ENCODE measurements at places on chromosomes 13 and 19. TPM values are rescaled to one million over a fixed set of nuclear protein-coding genes. Genes with fewer than 3 reads are reported as not detected.

The NCR1 gene
- not detected for total RNA-seq

The GPR12 gene
- total RNA-seq: 1.2 TPM

The EDDM13 gene
- total RNA-seq: not detected

The ATF5 gene
- total RNA-seq: 5.9 TPM

The FUT1 gene
- total RNA-seq: 6.2 TPM

DNA sequence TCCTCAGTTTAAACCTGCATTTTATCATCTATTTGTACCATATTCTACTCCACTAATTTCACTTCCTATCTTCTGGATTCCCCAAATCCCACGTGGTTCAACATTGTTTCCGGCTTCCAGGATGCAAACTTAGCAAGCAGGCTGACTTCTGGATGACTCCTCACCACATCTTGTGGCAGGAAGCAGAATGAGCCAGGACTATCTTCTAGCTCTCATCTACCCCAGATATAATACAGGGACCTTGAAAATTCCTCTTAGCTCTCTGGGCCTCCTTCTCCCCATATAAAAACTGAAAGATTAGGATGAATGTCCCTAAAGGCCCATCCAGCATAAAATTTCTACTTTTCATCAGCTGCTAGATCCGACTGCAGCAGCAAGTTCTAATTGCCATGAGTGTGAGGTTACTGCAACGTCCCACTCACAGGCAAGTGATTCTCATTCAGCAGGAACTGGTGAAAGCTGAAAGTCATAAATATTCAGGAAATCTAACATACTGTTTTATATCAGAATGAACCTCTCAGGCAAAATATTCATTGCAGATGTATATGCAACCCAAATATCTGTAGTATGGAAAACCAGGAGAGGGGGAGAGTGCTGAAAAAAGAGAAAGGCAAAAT is 93.4 kb downstream of the KCTD12 start:
- no peaks in the 10 kb centered on the region for H3K4me1 ChIP-seq
- H3K27me3 ChIP-seq: no peaks in the 10 kb centered on the region
- H3K4me3 ChIP-seq: no peak overlapping the region
- DNase-seq: no peak
- H3K27ac ChIP-seq: peak overlapping the region; percentile 33
- H3K36me3 ChIP-seq: no peaks in the 10 kb centered on the region

DNA sequence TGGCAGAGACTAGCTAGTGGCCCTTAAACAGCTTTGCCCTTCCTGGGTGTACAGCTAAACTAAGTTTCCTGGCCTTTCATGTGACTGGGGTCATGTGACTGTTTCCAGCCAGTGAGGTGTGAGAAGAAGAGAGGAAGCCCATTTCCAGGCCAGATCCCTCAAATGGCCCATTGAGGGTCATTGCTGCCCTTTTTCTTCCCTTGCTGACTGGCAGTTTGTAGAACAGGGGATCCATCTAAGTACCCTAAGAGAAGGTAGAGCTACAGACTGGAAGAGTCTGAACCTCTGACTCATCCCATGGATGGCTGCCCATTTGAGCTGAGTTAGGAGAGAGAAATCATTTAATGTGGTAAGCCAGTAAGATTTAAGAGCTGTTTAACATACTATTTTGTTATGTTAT is 2.8 kb downstream of the SWSAP1 start:
- peak overlapping the region; percentile 35 for H3K27ac ChIP-seq
- peaks cover 3% of the 10 kb centered on the region for H3K27me3 ChIP-seq
- H3K4me1 ChIP-seq: peaks cover 6% of the 10 kb centered on the region

GRCh38 chr19:55546822-55547614 is 1.7 kb upstream of the SBK3 start:
- H3K4me3 ChIP-seq: no peak overlapping the region
- no peaks in the 10 kb centered on the region for H3K4me1 ChIP-seq
- DNase-seq: peak; percentile 69
- H3K27ac ChIP-seq: peak overlapping the region; percentile 91
- no peaks in the 10 kb centered on the region for H3K36me3 ChIP-seq
- no peaks in the 10 kb centered on the region for H3K27me3 ChIP-seq

- DNase-seq: no peak
- no peak overlapping the region for H3K4me3 ChIP-seq
- no peaks in the 10 kb centered on the region for H3K27me3 ChIP-seq
Measured at GRCh38 chr19:36423925-36424324, 5.5 kb upstream of the ZFP82 start.

DNA sequence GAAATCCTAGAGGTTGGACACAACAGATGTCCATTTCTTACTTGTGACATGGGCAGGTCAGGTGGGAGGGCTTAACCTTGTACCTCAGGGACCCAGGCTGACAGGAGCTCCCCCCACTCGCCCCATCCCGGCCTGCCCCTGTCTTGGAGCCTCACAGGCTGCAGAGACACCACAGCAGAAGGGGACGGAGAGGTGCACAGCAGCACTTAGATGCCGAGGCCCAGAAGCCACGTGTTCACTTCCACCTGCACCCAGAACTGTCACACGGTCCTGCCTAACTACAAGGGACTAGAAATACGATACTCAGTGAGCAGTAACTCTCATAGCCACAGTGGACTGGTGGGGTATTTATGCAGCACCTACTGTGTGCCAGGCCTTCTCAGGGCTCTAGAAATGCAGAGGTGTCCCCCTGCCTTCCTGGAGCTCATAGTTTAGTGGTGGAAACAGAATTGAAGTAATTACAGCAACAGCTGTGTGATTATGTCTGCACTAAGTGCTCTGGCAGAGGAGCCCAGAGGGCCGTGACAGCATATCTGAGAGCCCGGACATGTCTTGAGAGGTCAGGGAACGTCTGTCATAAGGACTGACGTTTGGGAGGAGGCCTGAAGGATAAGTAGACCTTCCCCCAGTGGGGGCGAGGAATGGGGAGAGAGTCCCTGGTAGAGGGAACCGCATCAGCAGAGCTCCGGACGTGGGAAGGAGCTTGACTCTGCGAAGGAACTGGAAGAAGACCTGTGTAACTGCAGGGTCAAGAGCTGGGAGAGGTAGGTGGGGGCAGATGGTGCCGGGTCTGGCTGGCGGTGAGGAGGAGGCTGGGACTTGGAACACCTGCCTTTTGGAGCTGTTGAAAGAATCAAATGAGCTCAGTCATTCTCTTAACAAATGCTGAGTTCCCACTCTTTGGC is 130.0 kb downstream of the SIPA1L3 start:
- no peak overlapping the region for H3K4me3 ChIP-seq
- H3K27me3 ChIP-seq: no peaks in the 10 kb centered on the region
- DNase-seq: no peak
- no peaks in the 10 kb centered on the region for H3K4me1 ChIP-seq

DNA sequence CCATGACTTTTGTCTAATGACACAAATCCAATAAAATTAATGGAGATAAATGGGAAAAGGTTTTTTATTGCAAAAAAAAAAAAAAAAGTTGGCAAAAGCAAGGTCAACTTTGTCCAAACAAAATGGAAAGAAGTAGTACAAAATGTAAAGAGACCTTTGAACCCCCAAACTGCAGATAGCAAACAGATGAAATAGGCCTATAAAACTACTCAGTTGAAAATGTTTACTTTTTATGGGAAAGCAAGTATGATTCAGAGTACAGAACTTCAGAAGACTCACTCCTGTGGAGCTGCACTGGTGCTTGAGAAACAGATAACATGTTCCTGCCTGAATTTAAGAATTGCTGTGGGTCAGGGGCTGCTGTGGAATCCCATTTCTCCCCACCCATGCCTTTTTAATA is 9.8 kb upstream of the ZNF177 start:
- H3K4me1 ChIP-seq: no peaks in the 10 kb centered on the region
- H3K4me3 ChIP-seq: no peak overlapping the region
- H3K27me3 ChIP-seq: no peaks in the 10 kb centered on the region
- no peak for DNase-seq

DNA sequence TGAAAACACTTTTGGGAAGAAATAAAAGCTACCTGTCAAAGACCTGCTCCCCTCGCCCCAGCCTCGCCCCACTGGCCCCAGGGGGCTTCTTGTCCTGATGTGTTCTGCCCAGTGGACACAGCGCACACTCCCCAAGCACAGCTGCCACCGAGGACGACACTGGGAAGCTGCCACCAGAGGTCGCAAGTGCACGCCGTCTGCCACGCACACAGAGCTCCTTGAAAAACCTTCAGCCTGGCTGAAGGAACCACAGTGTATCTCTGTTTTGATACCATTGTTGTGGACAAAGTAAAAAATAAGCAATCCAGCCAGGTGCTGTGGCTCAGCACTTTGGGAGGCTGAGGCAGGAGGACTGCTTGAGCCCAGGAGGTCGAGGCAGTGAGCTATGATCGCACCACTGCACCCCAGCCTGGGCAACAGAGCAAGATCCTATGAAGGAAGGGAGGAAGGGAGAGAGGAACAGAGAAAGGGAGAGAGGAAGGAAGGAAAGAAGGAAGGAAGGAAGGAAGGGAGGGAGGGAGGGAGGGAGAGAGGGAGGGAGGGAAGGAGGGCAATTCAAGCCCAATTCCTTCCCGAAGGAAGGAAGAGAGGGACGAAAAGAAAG is 57.3 kb downstream of the CEBPG start:
- no peaks in the 10 kb centered on the region for H3K36me3 ChIP-seq
- H3K4me1 ChIP-seq: no peaks in the 10 kb centered on the region
- peak; percentile 34 for DNase-seq
- no peak overlapping the region for H3K27ac ChIP-seq
- H3K27me3 ChIP-seq: no peaks in the 10 kb centered on the region

- no peaks in the 10 kb centered on the region for H3K36me3 ChIP-seq
- DNase-seq: no peak
- no peaks in the 10 kb centered on the region for H3K4me1 ChIP-seq
- H3K4me3 ChIP-seq: no peak overlapping the region
Measured at GRCh38 chr13:91891141-91891540, 492.7 kb downstream of the GPC5 start.

- H3K27ac ChIP-seq: no peak overlapping the region
- H3K36me3 ChIP-seq: no peaks in the 10 kb centered on the region
- H3K27me3 ChIP-seq: no peaks in the 10 kb centered on the region
- no peak for DNase-seq
- H3K4me3 ChIP-seq: no peak overlapping the region
- H3K4me1 ChIP-seq: no peaks in the 10 kb centered on the region
Measured at GRCh38 chr13:27599845-27600553, 20.3 kb downstream of the LNX2 start.

GRCh38 chr13:46463719-46464118 is 76.7 kb upstream of the RUBCNL start:
- H3K36me3 ChIP-seq: no peaks in the 10 kb centered on the region
- H3K27ac ChIP-seq: no peak overlapping the region
- no peaks in the 10 kb centered on the region for H3K4me1 ChIP-seq
- no peak overlapping the region for H3K4me3 ChIP-seq
- no peak for DNase-seq

- H3K27me3 ChIP-seq: no peaks in the 10 kb centered on the region
- no peak overlapping the region for H3K27ac ChIP-seq
- DNase-seq: no peak
- no peaks in the 10 kb centered on the region for H3K4me1 ChIP-seq
- no peaks in the 10 kb centered on the region for H3K36me3 ChIP-seq
Measured at GRCh38 chr13:22960827-22961226, 220.0 kb upstream of the SGCG start.

DNA sequence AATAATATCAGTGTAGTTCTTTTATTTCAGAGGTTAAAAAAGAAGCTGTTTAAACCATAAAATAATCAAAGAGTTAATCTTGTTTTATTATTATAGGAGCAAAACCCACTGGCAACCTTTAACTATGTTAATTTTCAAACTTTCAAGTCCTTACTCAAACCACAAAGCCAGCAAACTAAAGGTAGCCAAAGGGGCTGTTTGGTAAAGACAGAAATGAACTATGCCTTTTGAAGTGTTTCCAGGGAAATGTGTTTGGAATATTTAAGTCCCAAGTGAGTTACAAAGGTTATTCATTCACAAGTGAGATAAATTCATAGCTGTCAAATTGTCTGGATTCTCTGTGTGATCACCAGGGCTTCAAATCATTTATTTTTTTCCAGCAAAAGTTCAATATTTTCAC is 264.7 kb downstream of the MZT1 start:
- H3K27ac ChIP-seq: no peak overlapping the region
- H3K4me1 ChIP-seq: no peaks in the 10 kb centered on the region
- no peak for DNase-seq
- H3K27me3 ChIP-seq: no peaks in the 10 kb centered on the region
- H3K36me3 ChIP-seq: no peaks in the 10 kb centered on the region

GRCh38 chr19:29248332-29248844 is 35.4 kb upstream of the UQCRFS1 start:
- H3K4me1 ChIP-seq: no peaks in the 10 kb centered on the region
- H3K4me3 ChIP-seq: no peak overlapping the region
- DNase-seq: no peak
- H3K27me3 ChIP-seq: no peaks in the 10 kb centered on the region

DNA sequence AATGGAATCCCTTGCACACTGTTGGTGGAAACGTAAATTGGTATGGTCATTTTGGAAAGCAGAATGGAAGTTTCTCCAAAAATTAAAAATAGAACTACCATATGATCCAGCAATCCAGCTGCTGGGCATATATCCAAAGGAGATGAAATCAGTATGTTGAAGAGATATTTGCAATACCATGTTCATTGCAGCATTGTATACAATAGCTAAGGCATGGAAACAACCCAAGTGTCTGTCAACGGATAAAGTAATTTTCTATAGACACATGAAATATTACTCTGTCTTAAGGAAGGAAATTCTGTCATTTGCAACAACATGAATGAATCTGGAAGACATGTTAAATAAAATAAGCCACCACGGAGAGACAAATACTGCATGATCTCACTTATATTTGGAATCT is 124.7 kb downstream of the GPC5 start:
- H3K4me1 ChIP-seq: no peaks in the 10 kb centered on the region
- H3K27ac ChIP-seq: no peak overlapping the region
- no peak for DNase-seq
- no peak overlapping the region for H3K4me3 ChIP-seq
- H3K36me3 ChIP-seq: no peaks in the 10 kb centered on the region
- no peaks in the 10 kb centered on the region for H3K27me3 ChIP-seq

DNA sequence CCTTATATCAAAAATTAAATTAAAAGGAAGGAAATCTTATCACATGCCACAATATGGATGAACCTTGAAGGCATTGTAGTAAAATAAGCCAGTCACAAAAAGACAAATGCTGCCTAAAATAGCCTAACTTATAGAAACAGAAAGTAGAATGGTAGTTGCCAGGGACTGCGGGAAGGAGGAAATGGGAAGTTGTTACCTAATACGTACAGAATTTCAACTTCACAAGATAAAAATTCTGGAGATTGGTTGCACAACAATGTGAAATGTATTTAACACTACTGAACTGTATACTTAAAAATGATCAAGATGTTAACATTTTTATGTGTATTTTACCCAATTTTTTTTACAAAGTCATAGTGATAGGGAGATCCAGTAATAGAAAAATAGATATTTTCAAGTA is 10.2 kb upstream of the N4BP2L2 start:
- no peaks in the 10 kb centered on the region for H3K4me1 ChIP-seq
- no peaks in the 10 kb centered on the region for H3K36me3 ChIP-seq
- DNase-seq: no peak
- no peak overlapping the region for H3K27ac ChIP-seq
- no peaks in the 10 kb centered on the region for H3K27me3 ChIP-seq

GRCh38 chr13:107531816-107532215 is 683.5 kb downstream of the LIG4 start:
- no peak overlapping the region for H3K27ac ChIP-seq
- H3K4me3 ChIP-seq: no peak overlapping the region
- DNase-seq: no peak

- no peaks in the 10 kb centered on the region for H3K4me1 ChIP-seq
- H3K27me3 ChIP-seq: no peaks in the 10 kb centered on the region
- DNase-seq: no peak
- H3K27ac ChIP-seq: no peak overlapping the region
- H3K36me3 ChIP-seq: no peaks in the 10 kb centered on the region
Measured at GRCh38 chr13:36552334-36552733, 120.0 kb downstream of the CCNA1 start.
